ENCODE measurements at places on chromosomes 7 and 10.

DNA sequence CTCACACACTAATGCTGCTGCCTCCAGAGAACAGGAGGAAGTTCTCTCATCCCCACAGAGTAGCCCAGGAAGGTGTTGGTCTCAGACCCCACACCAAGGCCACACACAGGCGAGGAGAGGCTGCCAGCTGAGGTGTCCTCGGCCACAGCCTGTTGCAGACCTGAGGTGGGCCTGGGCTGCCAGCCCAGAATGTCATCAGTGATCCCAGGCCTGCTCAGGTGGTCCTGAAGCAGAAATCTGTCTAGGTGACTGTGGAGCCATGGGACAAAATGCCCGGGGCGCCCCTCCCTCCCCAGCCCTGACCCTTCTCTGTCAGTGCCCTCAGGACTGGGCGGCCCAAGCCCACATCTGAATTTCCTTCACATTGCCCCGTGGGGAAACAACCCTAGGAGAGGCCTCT lies 43.5 kb upstream of the LRRC4 start:
- no peak for DNase-seq

GRCh38 chr7:64999165-65000004 lies 7.1 kb downstream of the ERV3-1 start:
- DNase-seq: no peak

- DNase-seq: no peak
Measured at GRCh38 chr7:46444256-46444655, 523.2 kb upstream of the IGFBP3 start.

DNA sequence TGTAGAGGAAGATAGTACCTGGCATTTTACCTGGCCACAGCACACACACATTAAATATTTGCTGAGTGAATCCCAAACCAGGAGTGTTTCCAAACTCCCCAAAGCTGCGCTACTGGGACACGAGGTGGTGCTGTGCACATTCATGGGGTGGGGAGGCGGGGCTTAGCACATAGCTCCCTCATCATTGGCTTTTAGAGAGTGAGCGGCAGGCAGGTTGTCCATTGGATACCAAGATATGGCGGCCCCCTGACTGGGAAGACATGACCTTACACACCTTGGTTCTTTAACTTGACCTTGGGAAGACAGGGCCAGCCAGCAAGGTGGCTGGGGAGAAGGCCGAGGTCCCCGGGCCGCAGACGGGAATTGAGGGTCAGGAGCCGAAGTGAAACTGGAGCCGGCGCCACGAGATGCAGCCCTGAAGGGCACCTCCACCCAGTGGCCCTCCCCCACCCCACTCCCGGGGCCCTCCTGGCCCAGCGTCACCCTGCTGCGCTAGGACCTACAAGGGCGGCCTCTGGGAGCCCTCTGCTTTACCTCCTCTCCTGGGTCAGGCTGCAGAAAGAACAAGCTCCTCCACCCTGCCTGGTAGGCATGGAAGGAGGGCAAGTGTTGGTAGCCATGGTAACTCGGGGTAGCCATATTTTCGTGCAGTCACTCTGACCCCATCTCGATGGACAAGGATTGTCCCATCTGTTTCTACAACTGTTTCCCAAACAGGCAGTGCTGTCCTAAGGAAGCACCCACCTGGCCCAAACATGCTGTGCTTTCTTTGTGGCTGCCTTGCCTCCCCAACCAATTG lies 24.0 kb downstream of the TMEM176A start:
- no peak for DNase-seq

- DNase-seq: no peak
Measured at GRCh38 chr7:103524042-103524907, 78.3 kb upstream of the SLC26A5 start.

DNA sequence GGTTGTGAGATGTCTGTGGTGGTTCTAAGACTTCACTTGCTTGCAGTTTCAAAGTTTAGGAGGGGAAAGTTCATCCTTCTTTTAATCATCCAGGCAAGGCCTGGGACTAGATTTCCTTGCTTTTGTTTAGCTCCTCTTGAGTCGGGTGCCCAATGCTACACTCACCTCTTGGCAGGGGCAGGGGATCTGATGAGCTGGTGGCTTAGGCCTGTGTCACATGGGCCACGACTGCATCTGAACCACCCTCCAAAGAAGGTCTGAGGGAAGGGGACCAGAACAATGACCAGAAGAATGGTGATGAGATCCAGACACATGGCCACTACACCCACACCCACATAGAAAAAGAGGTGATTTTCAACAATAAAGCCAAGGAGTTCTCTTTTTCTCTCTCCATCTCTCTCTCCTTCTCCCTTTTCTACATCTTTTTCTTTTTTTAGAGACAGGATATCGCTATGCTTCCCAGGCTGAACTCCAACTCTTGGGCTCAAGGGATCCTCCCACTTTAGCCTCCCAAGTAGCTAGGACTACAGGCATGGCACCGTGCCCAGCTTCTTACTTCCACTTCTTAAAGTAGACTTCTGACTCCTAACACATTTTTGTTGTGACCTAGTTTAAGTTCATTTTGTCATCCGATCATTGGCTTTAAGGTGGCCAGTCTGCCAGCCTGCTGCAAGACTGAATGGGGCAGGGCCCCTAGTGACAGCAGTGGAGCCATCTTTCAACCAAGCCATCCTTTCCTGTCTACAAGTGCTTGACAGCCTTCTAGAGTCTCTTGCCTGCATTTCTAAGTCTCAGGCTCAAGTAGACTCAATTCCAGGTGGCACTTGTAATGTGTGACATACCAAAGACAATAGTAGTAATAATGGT lies 350.9 kb downstream of the RNLS start:
- no peak for DNase-seq

DNA sequence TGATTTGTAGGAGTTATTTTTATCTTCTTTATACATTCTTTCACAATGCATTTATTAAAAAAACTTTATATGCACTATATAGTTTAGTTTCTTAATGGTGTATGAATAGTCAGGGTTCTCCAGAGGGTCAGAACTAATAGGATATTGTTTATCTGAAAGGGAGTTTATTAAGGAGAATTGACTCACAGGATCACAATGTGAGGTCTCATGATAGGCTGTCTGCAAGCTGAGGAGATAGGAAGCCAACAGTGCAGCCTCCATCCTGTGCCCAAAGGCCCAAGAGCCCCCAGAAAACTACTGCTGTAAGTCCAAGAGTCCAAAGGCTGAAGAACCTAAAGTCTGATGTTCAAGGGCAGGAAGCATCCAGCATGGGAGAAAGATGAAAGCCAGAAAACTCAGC lies 192.8 kb upstream of the AHR start:
- no peak for DNase-seq

DNA sequence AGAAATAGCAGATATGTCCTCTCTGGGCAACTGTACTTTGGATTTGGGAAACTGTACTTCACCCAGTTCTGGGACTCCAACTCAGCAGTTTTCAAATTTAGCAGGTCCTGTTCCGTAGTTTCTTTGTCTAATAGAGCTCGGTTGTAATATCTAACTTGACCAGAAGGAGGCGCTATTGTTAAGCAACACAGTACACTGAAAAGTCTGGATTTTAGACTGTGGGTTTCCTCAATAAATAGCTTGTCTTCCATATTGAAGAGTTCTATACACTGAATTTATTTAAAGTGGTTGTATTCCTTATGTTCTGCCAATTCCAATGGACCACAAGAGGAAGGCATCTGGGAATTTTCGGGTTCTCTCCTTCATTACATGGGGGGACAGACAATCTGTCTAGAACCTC lies 39.8 kb downstream of the ELFN1 start:
- no peak for DNase-seq

DNA sequence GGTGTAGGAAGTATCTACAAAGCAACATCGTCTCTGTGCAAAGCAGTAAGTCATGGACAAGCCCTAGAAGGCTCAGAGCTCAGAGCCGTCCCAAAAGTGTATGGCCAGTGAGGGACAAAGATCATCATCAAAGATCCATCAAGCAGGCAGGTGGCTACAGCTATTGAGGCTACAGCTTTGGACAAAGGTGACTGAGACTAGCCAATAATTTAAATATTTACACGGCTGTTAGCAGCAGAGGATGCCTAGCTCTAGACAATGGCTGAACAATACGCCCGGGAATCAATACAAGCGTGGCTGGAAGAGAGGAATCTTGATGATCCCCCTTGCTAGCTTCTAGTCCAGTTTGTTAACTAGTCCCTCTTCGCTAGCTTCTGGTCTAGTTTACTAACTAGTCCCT lies 17.9 kb downstream of the NMT2 start:
- DNase-seq: no peak

DNA sequence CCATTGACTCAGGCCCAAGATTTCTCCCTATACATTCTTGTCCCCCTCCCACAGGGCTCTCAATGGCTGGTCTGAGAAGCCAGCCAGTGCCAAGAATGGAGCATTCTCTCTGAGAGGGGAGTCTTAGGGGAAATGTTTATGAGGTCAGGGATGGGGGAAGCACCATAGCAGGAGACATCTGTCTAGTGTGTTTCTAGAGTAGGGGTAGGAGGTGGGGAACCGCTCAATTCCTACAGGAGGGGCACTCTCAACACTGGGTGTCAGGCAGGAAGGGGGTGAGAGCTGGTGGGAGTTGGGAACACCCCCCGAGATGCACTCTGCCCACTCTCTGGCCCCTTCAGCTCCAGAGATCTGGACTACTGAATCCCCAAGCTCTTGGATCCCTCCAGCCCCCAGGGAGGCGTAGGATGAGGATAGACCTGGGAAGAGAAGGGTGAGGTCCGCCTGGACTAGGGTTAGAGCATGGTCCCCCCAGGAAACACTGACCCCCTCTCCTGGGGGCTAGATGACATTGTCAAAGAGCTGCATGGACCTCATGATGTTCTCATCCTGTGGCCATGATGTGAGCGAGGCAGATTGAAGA lies 8.7 kb upstream of the OGA start:
- no peak for DNase-seq

DNA sequence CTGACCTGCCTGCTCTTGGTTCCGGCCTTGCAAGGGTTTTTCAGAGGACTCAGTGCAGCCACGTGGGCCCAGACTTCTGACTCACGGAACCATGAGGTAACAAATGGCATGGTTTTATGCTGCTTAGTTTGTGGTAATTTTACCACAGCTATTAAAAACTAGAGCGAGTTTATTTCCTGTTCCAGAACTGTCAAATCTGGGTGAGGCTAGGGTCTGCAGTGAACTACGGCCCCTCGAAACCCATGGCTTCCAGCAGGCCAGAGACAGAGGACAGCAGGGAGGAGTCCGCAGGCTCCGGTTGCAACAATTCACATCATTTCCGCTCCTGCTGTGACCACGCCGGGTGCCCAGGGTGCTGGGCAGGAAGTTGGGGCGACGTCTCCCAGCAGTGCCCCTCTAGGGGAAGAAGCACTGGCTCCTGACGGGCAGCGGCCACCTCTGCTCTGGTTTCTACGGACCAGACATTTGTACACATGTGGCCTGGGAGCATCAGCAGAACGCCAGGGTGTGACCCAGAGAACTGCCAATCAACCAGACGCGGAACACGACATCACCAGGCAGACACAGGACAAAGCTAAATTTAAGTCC lies 74.8 kb downstream of the ADARB2 start:
- DNase-seq: no peak

DNA sequence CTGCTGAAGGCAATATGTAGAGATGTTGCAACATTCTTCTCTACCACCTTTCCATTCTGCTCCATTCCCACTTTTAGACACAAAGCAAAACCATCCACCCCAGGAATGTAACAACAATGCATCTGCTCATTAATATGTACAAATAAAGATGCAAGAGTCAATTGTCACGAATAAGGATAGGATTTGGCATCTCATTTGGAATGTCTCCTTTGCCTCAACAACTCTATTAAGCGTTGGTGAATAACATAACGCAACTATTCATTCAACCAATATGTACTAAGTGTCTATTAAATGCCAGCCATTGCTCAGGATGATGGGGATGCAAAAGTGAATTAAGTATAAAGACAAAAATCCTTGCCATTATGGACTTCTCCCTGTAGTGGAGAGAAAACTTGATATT lies 152.1 kb downstream of the JAZF1 start:
- DNase-seq: no peak

GRCh38 chr7:40839881-40840280 lies 705.1 kb downstream of the SUGCT start:
- DNase-seq: no peak

DNA sequence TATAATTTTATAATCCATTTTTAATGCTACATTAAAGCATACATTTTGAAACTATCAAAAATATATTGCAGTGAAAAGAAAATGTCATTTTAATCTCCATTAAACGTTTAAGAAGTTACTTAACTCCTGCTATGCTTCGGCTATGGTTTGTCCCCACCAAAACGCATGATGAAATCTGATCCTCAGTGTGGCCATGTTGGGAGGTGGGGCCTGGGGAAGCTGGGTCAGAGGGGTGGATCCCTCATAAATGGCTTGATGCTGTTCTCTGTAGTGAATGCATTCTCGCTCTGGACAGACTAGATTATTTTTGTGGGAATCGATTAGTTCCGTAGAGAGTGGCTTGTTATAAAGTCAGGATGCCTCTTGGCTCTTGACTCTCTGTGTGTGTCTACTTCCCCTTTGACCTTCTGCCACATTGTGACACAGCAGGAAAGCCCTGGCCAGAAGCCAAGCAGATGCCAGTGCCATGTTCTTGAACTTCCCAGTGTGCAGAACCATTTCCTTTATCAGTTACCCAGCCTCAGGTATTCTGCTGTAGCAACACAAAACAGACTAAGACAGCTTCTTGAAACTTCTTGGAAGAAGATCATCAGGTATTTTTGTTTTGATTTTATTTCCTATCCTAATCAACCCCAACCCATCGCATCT lies 77.8 kb downstream of the TCERG1L start:
- DNase-seq: no peak

DNA sequence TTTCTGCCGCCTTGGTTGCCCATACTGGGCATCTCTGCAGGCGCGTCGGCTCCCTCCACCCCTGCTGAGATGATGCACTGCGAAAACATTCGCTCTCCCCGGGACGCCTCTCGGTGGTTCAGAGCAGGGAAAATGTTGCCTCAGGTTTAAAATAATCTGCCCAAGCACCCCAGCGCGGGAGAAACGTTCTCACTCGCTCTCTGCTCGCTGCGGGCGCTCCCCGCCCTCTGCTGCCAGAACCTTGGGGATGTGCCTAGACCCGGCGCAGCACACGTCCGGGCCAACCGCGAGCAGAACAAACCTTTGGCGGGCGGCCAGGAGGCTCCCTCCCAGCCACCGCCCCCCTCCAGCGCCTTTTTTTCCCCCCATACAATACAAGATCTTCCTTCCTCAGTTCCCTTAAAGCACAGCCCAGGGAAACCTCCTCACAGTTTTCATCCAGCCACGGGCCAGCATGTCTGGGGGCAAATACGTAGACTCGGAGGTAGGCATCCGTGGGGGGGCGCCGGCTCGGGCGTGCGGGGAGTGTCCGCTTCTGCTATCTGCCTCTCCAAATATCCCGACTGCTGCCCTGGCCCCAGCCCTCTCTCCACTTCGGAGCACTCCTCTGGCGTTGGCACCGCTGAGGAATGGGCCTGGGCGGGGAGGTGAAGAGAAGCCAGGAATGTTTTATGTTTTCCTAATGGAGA lies at the start of gene CAV1:
Gene CAV1, plus strand, starts transcription at position 428 of the 689 bp plus-strand sequence. Its CDS starts 27 bp downstream, at position 455.
- no peak for DNase-seq

- no peak for DNase-seq
Measured at GRCh38 chr10:78684947-78685346, 383.8 kb upstream of the ZMIZ1 start.

GRCh38 chr10:49296382-49296781 lies 2.6 kb upstream of the C10orf71 start:
- no peak for DNase-seq
